Stimulated activated CD8-positive, alpha-beta memory T cell treated with anti-CD3 and anti-CD28 coated beads, Interleukin-12 subunit alpha, Interleukin-12 subunit beta, amount 100 ng/mL, for 1 hour (primary cell): ENCODE measurements at places on chromosomes 3 and 15.

DNA sequence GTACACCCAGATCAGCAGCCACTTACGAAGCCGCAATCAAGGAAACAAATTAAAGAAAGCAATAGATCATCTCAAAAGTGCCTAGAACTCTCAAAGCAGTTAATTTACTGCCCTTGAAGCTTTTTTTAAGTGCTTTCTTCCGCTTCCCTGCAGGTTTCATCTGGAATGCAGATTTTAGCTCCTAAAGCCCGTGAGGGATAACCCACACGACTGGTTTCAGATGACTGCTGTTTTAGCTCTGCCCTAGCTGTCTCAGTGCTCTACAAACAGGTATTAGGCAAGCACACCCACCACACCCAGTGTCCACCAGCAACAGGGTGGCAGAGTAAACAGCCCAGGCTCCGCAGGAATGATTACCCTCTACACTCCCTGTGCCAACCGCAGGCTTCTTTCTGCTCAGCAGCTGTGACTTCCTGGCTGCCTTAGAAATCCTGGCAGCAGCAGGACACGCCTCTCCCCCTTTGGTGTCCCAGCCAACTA is 126.0 kb downstream of the FMN1 start:
- DNase-seq, result no peak

GRCh38 chr3:36824443-36824842 is 60.1 kb upstream of the DCLK3 start:
- no peak for DNase-seq

DNA sequence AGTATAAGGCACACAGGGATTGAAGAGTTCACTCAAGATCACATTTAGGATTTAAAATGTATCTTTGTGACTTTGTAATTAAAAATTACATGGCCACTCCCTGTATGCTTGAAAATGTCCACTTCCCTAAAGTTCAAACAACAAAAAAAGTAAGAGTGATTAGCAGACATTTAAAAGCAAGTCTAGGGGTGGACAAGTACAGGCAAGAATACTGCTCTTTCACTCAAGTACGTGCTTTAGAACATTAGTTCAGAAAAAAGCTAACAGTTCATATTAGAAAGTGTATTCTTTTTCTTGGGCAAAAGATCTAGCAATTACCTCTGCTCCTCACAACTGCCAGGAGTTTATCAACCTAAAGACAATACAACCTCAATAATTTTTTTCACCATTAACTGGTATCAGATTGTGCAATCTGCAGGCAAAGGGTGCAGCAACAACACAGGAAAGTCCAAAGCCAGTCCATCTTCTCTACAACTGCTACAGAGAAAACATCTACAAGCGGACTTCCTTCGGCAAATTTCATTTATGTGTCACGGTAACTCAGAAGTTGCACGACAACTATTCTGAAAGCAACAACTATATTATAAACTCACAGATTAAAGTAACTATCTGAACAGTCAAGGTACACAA is 18.1 kb downstream of the CHSY1 start:
- DNase-seq, result no peak

- DNase-seq, result no peak
These were observed 21.4 kb upstream of the GPR171 start for GRCh38 chr3:151224268-151224866.

DNA sequence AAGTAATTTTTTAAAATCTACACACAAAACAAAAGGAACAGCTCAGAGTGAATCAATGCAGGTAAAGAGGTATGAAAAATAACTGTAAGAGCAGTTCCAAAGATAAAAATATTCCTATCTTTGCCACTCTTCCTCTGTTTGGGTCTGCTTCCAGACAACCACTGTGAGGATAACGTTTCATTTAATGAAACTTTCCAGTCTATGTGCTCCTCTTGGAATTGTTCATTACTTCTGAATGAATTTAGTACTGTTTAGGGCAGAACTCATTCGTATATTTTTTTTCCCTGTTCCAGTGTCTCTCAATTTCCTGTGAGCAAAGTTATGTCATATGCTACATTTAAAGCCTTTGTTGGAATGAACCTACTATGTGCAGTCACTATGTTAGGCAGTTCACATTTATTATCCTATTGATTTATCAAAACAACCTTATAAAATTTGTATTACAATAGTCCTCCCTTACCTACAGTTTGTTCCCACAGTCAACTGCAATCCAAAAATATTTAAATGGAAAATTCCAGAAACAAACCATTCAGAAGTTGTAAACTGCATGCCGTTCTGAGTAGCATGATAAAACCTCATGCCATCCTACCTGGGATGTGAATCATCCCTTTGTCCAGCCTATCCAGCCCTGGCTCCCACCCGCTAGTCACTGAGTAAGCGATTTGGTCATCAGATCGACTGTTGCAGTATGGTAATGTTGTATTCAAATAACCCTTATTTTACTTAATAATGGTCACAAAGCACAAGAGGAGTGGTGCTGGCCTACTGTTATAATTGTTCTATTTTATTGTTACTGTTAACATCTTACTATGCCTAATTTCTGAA is 98.1 kb downstream of the TMCC1 start:
- no peak for DNase-seq

DNA sequence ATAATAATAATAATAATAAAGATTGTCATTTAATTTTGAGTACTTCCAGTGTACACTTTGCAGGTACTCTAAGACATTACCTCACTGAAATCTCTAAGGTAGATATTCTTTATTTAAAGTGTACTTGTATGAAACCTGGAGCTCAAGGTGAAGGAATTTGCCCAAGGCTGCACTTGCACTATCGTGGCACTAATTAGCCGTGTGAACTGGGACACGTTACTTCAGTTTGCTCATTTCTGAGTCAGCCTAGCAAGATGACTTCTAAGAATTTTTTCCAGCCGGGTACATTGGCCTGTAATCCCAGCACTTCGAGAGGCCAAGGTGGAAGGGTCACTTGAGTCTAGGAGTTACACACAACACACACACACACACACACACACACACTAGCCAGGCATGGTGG is 33.5 kb downstream of the MLH1 start:
- no peak for DNase-seq

DNA sequence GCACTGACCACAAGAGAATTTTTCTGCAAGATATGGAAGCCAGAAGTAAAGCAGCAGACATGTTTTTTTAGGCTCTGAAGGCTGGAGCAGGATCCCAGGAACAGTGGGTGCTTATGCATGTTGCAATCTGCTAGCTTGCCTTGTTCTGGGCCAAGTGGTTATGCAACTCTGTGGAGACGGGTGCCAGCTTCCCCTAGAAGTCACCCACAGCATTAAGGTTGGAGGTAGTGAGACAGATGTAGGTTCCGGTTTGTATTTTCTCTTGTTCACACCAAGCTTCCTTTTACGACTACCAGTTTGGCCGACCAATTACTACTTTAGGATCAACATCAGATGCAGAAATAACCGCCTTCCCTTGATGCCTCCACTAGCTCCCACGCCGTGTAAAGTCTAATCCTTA is 11.1 kb downstream of the DPH3 start:
- no peak for DNase-seq

- DNase-seq, result no peak
These were observed 33.1 kb upstream of the TOPAZ1 start for GRCh38 chr3:44208568-44208967.

DNA sequence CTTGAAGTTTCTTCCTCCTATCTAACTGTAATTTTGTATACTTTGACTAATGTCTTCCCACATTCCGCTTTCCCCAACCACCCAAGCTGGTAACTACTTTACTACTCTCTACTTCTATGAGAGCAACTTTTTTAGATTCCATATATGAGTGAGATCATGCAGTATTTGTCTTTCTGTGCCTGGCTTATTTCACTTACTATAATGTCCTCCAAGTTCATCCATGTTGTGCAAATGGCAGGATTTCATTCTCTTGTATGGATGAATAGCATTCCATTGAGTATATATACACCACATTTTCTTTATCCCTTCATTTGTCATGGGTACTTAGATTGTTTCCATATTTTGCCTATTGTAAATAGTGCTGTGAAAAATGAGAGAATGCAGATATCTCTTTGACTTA is 78.5 kb upstream of the CCNL1 start:
- no peak for DNase-seq

GRCh38 chr15:84702961-84703482 is 12.9 kb downstream of the SEC11A start:
- no peak for DNase-seq

DNA sequence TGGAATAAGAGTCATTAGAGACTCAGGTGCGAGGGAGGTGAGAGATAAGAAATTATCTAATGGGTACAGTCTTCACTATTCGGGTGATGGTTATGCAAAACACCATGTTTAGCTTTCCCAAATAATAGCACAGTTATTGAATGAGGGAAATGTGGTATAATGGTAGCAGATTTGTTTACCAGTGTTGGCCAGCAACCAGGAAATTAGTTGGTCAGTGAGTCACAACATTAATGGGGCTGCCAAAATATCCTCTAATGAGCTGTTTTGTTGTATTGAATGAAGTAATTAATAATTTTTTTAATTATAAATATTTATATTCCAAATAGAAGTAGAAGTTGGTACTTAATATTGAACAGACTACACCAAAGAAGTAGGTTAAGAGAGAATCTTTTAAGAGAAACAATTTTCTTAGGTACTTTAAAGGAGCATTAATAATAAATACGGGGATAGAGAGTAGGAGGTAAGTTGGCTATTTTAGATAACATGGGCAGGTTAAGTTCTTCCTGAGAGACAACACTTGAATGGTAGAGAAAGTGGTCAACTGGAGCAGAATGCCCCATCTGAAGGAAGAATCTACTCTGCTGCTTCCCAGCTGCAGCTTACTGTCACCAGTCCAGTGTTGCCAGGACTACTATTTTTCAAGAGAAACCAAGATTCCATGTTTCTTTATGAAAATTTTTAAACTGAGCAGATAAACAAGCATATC is 218.8 kb downstream of the UBE2E2 start:
- DNase-seq, result no peak

GRCh38 chr3:169255511-169255910 is 408.0 kb downstream of the MECOM start:
- no peak for DNase-seq

DNA sequence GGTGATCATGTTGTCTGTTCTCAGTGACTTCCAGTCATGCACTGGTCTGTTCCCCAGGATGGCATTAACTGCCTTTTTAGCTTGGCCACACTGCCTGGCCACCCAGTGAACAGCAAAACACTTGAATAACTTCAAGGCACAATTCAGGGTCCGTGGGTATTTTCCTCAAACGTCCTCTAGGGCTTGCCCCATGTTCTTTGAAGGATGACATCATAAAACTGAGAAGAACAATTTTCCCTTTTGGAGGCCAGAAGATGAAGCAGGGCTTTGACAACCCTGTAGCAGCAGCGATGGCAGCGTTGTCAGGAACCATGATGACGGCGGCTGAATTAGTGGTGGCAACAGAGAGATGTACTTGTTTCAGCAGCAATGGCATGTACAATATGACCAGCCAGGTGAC is 465.9 kb upstream of the ONECUT1 start:
- no peak for DNase-seq
